Myometrial cell (primary cell): ENCODE measurements at places on chromosomes 6 and 20. TPM values are rescaled to one million over a fixed set of nuclear protein-coding genes. Genes with fewer than 3 reads are reported as not detected.

The TMEM244 gene
- total RNA-seq = not detected in 2 replicates

The PREX1 gene
- 17.3 and 20.0 TPM in 2 replicates for total RNA-seq

The MLN gene
- total RNA-seq = not detected in 2 replicates

The LSM2 gene
- total RNA-seq = 85.3 and 118 TPM in 2 replicates

The SOD2 gene
- 107 and 140 TPM in 2 replicates for total RNA-seq

The PDCD2 gene
- total RNA-seq = 77.6 and 99.1 TPM in 2 replicates

The VNN1 gene
- 1.4 and 3.0 TPM in 2 replicates for total RNA-seq

The CALHM6 gene
- not detected in 2 replicates for total RNA-seq

The IRAK1BP1 gene
- total RNA-seq = 3.2 and 5.8 TPM in 2 replicates

The GPX5 gene
- not detected in 2 replicates for total RNA-seq

The LKAAEAR1 gene
- total RNA-seq = not detected in 2 replicates

The UNC5CL gene
- total RNA-seq = not detected in 2 replicates

The IMPG1 gene
- total RNA-seq = not detected in 2 replicates

The SLC13A3 gene
- 3.0 and 4.6 TPM in 2 replicates for total RNA-seq

The ENPP1 gene
- total RNA-seq = 5.5 and 6.7 TPM in 2 replicates

The C6orf120 gene
- 53.9 and 55.6 TPM in 2 replicates for total RNA-seq

The CDH4 gene
- 10.6 and 13.8 TPM in 2 replicates for total RNA-seq

The ENPP5 gene
- not detected in 2 replicates for total RNA-seq

The SLC52A3 gene
- not detected in 2 replicates for total RNA-seq

The CST5 gene
- total RNA-seq = not detected in 2 replicates
